ENCODE measurements at places on chromosomes 5 and 9.

- DNase-seq = no peak
These were observed 63.9 kb downstream of the MEGF9 start for GRCh38 chr9:120650352-120650751.

DNA sequence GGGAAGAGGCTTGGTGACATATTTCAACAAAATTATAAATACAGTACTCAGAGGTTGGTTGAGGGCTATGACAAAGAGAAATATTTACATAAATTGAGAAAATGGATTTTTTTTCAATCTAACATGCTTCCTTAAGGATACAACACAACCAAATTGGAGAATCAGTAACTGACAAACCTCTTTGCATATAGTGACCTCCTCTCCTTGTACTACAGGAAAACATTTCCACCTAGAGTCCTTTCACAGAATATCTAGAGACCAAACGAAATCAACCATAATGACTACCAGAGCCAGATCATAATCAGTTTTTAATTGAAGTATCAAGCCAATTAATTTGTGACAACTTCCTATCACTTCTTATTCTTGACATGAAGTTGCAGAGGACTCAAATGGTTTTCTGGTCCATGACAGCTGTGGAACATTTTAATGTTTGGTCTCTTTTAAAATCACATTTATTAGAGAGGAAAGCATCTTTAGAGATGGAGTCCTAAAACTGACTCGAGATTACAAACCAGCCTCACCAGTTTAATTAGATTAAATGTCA lies 1636.5 kb upstream of the C9orf72 start:
- no peak for DNase-seq

DNA sequence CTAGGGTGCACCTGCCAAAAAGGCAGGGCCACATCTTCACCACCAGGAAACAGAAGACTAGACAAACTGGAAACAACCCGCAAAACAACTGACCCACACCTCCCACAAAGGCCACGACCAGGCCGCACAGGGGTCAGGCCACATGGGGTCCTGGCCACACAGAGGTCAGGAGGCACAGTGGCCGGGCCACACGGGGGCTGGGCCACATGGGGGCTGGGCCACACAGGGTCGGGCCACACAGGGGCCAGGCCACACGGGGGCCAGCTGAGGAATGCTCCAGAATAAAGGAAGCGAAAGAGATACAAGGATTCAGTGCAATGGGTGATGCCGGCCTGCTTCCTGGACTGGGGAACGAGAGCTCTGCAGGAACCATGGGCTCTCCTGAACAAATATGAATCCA lies 91.6 kb downstream of the OLFM1 start:
- DNase-seq = no peak

DNA sequence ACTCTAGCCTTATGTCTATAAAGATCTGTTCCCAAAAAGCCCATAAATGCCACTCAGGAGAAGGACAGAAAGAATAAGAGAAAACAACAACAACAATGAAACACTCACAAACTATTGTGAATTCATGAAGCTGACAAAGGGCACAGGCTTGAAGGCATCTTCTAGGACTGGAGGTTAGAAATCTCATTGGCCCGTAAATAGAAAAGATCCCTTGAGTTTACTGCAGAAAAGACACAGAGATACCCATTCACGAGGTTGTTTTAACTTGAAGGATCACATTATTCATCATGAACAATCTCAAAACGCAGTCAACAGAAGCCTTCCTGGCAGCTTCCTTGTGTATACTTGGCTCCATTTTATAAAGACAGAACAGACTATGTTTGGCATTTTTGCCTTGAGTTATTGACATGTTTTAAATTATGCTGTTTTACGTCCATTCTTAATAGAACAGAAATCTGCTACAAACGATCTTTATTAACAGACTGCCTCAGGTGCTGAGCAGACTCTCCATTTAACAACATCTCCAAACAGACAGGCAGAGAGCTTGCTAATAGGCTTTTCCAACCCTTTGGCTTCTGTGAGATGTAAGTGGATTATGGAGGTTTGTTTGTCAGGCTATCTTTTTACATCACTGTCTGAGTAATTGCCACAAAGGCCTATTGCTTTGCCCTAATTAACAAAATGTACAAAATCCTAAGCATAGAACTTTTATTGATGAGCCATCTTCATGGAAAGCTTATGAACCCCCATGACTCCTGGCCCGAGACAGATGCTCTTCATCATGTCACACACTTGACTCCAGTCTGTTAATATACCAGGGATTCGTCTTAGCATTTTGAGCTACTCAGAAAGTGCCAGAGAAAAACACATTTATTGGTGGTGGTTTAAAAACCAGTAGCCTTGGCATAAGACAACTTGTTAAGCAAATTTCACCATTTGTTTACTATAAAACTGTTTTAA lies 735.3 kb upstream of the ZNF608 start:
- no peak for DNase-seq

DNA sequence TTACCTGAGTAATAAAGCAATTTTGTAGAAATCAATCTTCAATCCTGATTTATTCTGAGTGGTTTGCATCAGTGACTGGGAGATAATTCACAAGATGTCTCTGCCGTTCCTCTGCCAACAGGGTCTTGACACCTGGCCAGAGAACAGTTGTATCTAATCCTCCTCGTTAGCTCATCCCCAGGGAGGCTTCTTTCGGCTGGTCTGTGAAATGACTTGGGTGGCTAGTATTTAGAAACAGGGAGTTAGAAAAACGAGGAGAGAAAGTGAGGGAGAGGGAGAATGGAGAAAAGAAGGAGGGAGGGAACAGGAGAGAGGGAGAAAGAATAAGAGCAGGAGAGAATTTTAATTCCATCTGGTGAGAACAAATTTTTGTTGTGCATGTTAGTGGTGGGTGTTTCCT lies 600.2 kb upstream of the TLE4 start:
- no peak for DNase-seq

GRCh38 chr5:131976414-131977211 lies 31.1 kb upstream of the MEIKIN start:
- no peak for DNase-seq

DNA sequence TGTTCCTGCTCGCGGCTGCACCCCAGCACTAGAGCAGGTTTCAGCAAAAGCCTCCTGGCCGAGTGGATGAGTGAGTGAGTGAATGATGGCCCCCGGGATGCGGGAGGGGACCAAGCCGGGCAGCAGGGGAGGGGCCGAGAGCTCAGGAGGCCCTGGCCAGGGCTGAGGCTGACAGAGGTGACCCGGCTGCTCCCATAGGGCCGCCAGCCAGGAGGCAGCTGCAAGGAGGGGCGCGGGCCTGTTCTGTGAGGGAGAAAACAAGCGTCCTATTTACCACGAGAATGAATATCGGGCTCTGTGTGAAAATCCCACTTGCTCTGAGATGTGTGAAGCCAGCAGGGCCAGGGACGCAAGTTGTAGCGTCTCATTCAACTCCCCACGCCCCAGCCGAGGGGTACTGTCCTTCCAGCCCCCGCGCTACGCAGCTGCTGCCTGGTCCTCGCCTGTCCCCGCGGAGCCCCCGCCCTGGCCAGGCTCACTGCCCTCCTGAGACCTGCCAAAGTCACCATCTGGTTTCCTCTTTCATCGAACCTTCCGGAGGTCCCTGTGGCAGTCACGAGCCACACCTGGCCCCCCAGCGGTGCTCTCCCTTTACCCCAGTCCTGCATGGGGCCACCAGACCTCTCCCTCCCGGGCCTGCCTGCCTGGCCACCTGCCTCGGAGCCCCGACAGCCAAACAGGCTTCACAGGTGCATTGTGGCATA lies 38.8 kb downstream of the RASGEF1C start:
- no peak for DNase-seq

GRCh38 chr5:114327987-114328386 lies 33.9 kb upstream of the KCNN2 start:
- DNase-seq = no peak

DNA sequence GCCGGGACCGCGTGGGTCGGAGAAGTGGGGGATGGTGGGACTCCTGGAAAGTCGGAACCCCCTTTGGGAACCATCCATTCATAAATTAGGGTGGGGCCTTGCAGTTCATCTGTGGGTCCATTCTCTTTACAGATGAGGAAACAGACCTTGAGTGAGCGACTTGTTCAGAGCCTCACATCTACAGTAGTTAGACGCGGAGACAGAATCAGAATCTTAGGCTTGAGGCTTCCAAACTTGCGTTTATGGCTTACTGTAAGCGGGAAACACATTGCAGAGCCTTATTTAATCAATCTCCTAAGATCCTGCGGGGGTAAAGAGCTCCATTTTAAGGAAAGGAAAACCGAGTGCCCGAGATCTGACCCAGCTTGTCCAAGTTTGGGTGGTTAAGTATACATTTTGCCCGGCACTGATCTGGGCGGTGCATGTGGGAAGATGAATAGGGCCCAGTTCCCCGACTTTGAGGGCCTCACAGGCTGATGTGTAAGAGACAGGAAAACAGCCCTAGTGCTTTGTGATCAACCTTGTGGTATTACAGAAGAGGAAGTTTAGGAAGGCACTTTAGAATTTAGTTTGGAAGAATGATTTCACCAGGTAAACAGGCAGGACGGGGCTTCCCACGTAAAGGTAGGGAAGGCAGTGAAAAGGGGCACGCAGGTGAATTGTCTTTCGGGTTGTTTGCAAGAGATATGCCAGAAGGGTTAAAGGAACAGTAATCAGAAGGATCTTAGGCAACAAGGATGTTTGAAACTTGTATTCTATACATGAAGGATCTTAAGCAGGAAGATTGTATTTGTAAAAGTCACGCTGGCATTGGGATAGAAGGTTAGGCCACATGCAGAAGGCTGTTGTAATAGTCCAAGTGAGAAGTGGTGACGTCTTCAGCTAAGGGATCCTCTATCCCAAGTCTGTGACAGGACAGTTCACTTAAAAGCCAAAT lies 744 bp downstream of the TARS1 start:
- no peak for DNase-seq

DNA sequence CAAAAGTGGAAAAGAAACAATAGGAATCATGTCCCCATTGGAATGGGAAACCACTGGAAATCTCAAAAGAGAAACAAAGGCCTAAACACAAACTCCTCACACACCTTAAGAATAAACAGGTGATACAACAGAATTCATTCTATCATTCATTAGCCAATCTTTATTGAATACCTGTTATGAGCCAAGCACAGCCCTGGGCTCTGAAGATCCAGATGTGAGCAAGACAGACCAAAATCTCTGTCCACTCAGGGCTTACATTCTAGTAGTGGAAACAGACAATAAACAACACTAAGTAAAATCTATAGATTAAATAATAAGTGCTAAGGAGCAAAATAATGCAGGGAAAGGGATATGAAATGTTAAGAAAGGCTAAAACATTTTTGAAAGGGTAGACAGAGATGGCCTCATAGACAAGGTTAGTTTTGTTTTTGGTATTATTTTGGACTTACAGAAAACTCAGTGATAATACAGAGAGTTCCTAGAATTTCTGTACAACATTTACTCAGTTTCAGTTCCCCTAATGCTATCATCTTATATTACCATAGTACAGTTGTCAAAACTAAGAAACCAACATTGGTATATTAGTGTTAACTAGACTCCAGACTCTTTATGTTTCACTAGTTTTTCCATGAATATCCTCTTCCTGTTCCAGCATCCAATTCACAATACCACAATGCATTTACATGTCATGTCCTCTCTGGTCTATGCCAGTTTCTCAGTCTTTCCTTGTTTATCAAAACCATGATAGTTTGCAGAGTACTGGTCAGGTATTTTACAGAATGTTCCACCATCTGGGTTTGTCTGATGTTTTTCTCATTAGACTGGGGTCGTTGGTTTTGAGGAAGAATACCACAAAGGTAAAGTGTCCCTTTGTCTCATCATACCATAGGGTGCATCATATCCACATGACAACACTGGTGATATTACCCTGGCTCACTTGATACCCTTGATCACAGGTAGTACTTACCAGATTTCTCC lies 103.7 kb downstream of the SIL1 start:
- DNase-seq = no peak

- no peak for DNase-seq
These were observed 18.7 kb upstream of the RHOBTB3 start for GRCh38 chr5:95712347-95712958.

DNA sequence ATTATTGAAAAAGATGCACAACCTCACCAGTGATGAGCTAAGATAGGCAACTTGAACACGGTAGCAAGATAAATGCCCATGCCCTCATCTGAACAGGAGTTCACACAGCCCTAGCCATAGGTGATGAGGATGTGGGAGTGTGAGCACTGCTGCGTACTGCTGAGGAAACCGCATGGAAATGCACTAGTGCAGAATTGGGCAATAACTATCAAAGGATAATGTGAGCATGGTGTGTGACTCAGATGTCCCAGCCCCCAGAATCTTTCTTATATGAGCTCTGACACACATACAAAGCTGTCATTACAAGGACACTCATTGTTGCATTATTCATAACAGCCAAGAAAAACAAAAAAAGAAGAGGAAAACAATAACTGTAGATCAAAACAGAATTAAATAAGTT lies 521.2 kb downstream of the IRX1 start:
- no peak for DNase-seq

DNA sequence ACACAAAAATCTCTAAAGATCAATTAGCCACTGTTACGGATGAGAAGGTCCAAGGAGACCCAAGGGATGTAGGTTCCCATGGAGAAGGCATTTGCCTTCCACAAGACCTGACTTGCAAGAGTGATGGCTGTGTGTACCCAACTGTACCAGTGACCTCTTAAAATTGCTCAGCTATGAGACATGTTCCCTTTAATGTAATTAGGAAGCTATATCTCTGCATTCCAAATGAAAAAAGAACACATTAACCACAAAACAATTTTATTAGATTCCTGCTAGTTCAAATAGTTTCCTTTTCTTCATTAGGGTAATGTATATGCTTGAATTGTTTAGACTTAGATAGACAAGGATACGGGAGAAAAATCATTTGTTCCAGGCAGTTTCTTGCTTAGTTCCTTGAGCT lies 3.3 kb downstream of the OR2Y1 start:
- DNase-seq = no peak

- no peak for DNase-seq
These were observed 129.8 kb downstream of the ROR2 start for GRCh38 chr9:91820126-91820750.

- DNase-seq = no peak
These were observed 34.5 kb upstream of the MED10 start for GRCh38 chr5:6412811-6413210.

DNA sequence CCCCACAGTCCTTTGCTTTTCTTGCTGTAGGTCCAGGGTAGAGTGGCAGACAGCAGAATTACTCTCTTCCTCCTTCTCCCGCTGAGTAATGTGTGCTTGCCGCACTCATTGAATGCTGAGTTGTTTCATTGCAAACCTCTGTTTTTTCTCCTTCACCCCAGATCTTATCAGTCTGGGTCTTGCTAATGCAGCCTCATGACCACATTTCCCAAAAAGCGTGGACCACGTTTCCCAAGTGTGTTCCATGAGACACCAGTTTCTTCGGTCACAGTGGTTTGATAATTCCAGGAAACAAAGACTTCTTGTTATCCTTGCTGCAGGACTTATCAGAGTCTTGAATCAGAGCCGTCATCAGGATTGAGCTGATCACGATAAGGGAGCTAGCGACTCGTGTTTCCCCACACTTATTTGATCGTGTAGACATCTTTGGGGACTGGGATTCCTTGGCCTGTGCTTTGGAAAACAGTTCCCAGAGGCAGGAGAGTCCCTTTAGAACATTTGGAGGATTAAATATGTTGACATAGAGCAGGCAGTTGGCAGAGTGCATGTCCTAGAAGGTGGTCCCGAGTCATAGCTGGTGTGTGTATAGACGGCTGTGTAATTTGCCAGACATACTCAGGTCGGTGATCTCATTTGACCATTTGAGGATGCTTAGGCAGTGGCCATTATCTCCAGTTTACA lies 4.4 kb downstream of the LRRC8A start:
- no peak for DNase-seq

- DNase-seq = no peak
These were observed 40.9 kb upstream of the SUSD3 start for GRCh38 chr9:93017621-93018020.

Data from stimulated activated CD4-positive, alpha-beta T cell treated with anti-CD3 and anti-CD28 coated beads, Interleukin-15, amount 100 ng/mL, for 1 hour (primary cell).